ENCODE measurements at places on chromosomes 16 and 17. TPM values are rescaled to one million over a fixed set of nuclear protein-coding genes. Genes with fewer than 3 reads are reported as not detected.

UNC45B gene
- total RNA-seq, result not detected

LITAFD gene
- not detected for total RNA-seq

DCXR gene
- 64.9 TPM for total RNA-seq

WDR45B gene
- total RNA-seq, result 110 TPM

DNAAF8 gene
- total RNA-seq, result not detected

CRYBA1 gene
- total RNA-seq, result 1.0 TPM

DNA sequence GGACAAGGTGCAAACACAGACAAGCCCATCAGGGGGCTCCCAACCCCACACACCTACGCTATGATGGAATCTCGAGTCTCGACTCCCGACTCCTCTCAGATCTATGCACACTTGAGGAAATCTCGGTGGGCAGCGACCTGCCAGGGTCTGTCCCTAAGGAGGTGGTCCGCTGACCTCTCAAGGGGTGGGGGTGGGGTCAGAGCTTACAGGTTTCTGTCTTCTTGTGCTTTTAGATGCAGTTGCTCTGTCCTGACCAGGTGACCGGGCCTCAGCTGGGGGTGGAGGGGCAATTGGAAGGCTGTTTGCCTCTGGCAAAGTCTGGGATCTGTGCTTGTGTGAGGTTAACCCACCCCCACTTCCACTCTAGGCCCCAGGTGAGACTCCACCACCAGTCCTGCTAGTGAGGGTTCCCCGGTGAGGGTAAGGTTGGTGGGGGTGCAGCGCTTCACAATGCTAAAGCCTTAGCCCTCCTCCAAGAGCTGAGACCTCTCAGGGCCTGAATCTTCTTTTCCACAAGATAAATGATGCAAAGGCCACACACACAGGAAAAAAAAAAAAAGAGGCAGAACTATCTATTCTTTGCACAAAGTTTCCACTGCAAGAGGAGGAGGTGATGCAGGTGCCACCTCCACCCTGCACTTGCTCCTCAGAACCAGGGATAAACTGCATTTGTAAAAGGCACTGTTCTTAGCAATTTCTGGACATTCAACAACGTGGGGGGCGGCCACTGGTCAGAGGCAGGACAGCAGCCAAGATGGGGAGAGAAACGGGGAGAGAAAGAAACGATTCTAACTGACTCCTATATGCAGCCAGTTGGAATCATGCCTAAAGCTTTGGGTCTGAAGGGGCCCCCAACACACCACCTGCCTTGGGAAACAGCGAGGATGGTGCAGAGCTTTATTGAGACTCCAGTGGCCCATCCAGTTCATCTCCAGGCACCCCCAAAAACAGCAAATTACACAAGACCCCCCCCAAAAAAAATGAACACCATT lies 4.1 kb downstream of the CISD3 start:
- no peak for DNase-seq

- peak; percentile 96 for DNase-seq
These were observed 797 bp downstream of the PRCD start for GRCh38 chr17:76540381-76541300.

GRCh38 chr17:7915179-7915610 lies 894 bp downstream of the RNF227 start:
- no peak for DNase-seq

DNA sequence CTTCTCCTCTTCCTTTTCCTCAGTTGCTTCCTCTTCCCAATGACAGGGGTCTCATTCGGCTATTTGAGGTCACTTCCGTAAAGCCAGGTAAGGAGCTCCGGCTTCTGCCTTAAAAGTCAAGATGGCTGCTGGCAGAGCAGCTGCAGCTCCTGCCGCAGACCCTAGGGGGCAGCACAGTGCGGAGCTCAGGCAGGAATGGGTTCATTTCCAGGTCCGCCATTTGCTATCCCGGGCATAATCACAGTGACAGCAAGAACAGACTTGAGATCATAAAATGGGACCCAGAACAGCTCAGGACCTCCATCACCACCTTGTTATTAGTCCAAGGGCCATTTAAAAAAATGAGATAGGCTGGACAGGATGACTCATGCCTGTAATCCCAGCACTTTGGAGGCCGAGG lies 199.5 kb downstream of the ZNF18 start:
- no peak for DNase-seq
